ENCODE measurements at places on chromosomes 3 and 15.

- DNase-seq, result no peak
These were observed 41.2 kb downstream of the LIPC start for GRCh38 chr15:58472821-58473581.

DNA sequence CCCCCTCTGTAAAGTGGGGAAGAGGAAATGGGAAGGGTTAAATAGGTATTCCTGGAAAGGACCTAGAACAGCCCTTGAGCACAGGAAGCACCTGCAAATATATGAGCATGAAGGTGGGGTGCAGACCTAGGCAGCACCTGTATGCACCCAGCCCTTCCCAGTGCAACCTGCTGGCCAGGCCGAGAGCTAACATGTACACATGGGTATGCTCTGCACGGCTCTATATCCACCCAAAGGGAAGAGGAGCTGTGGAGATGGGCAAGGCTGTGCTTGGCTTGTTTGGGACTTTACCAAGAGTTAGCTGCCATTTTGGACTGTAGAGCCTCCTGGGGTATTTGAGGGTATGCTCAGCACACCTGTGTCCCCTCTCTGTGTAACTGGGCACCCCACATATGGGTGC, 171.2 kb downstream of the KLF13 start:
- no peak for DNase-seq

DNA sequence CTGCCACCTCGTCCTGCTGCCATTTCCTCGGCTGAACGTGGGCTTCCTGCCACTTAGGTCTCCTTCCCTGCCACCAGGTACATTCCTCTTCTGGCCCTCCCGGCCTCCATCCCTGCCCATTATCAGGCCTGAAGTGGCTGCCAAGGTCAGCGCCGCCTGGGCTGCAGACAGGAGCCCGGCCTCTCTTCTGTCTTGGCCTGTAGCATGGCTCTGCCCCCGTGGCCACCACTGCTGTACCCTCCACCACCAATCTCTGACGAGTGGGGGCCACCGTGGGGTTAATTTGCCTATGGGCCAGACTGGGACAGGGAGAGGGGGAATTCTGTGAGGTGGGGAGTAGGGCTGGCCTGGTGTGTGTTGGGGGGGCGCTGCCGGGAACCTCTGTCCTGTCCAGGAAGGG, 2.0 kb upstream of the BAHD1 start:
- no peak for DNase-seq

DNA sequence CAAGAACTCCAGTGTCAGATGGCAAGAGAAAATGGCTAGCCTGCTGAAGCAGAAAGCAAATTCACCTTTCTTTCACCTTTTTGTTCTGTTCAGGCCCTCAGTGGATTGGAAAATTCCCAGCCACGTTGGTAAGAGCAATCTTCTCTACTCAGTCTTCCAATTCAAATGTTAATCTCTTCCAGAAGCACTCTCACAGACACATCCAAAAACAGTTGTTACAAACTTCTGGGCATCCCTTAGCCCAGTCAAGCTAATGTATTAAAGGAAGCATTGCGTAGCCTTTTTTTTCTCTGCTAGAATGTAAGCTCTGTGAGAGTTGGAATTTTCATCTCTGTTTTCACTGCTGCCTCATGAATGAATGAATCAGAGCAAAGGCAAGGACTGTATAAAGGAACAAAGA, 109.2 kb upstream of the ROBO2 start:
- DNase-seq, result no peak
